Body of pancreas (tissue), 4 donors: ENCODE measurements at places on chromosomes 7 and 10. TPM values are rescaled to one million over a fixed set of nuclear protein-coding genes. Genes with fewer than 3 reads are reported as not detected.

Gene SVIL
- total RNA-seq, result 25.4 TPM

Gene NMT2
- 16.9 TPM for total RNA-seq

Gene TMEM139
- total RNA-seq, result 13.2 TPM

GRCh38 chr10:17200001-17200911 lies 1.2 kb downstream of the TRDMT1 start:
- no peaks in the 10 kb centered on the region for H3K36me3 ChIP-seq
- H3K4me1 ChIP-seq, result peaks cover 15% of the 10 kb centered on the region
- peak overlapping the region; percentile 93 for H3K27ac ChIP-seq
- no peaks in the 10 kb centered on the region for H3K27me3 ChIP-seq

- no peak overlapping the region for H3K4me3 ChIP-seq
- H3K27me3 ChIP-seq, result no peaks in the 10 kb centered on the region
- H3K36me3 ChIP-seq, result no peaks in the 10 kb centered on the region
Measured at GRCh38 chr7:92292981-92293380, 47.2 kb downstream of the ANKIB1 start.

DNA sequence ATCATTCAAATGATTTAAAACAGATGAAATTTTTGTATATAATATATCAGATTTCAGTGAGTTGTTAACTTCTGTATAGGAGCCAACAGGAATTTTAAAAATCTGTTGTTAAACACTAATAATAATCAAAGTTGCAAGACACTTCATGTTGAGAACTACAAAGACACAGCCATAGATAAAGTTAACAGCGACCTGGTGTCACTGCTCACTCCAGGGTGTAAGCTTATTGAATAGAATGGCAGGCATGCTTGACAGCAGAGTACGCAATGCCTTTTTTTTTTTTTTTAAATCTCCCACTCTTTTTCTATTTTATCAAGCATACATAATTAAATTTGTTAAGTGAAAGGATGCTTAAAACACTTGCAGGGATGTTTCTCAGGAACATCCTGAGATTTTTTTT lies 32.0 kb downstream of the PCDH15 start:
- H3K4me1 ChIP-seq, result no peaks in the 10 kb centered on the region
- no peak overlapping the region for H3K27ac ChIP-seq
- H3K4me3 ChIP-seq, result no peak overlapping the region
- DNase-seq, result no peak
- no peaks in the 10 kb centered on the region for H3K36me3 ChIP-seq
